DMS53 (cell line): ENCODE measurements at places on chromosomes 5 and 9.
A peak's percentile ranks its signal among the peaks of the same experiment; 100 is the strongest.

- DNase-seq, result peak; percentile 69
Measured at GRCh38 chr9:2015581-2016407, 647 bp downstream of the SMARCA2 start.

- DNase-seq, result no peak
Measured at GRCh38 chr5:167661605-167662004, 629.8 kb upstream of the WWC1 start.

GRCh38 chr5:121462441-121462840, 389.2 kb upstream of the FTMT start:
- DNase-seq, result no peak

DNA sequence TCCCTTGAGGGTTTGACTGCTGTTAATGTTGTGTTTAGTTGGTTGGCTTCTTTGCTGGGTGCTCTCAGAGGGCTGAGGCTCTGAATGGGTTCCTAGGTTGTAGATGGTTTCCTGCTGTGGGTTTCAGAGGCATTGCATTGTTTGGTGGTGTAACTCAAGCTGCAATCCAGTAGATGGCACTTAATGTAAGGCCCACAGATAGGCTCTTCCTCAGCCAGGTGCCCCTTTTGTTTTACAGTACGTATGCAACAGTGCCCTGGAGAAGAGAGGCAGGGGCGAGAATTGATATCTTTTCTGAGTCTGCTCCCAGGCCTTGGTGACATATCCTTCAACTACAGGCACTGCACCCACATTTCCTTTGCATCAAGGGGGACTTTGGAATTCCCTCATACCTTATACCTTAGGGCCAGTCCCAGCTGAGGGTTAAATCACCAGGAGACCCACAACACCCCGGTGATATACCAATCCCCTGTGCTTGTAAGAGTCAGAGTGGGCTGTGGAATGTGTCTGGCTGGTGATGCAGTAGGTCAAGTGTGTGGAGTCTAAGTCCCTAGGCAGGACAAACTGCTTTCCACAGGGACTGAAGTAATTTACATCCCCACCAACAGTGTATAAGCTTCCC, 7.0 kb upstream of the UGT3A2 start:
- peak; percentile 57 for DNase-seq
